ENCODE measurements at places on chromosomes 5 and 9.

DNA sequence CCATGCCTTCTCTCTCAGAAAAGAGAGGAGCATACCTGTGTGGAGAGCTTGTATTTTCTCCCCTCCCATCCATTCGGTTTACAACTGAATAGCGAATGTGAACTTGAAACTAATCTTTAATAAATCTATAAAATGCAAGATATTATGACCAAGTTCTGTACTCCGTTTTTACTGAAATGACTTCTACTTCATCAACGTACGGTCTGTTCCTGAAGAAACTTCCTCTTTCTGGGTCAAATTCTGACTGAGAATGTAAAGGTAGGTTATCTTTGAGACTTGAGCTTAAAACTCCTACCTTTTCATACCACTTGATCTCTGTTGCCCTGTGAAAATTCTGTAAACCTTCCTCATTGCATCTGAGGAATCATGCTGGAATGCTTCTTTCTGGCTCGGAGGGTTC is 4.2 kb upstream of the CTNNAL1 start:
- DNase-seq = no peak

DNA sequence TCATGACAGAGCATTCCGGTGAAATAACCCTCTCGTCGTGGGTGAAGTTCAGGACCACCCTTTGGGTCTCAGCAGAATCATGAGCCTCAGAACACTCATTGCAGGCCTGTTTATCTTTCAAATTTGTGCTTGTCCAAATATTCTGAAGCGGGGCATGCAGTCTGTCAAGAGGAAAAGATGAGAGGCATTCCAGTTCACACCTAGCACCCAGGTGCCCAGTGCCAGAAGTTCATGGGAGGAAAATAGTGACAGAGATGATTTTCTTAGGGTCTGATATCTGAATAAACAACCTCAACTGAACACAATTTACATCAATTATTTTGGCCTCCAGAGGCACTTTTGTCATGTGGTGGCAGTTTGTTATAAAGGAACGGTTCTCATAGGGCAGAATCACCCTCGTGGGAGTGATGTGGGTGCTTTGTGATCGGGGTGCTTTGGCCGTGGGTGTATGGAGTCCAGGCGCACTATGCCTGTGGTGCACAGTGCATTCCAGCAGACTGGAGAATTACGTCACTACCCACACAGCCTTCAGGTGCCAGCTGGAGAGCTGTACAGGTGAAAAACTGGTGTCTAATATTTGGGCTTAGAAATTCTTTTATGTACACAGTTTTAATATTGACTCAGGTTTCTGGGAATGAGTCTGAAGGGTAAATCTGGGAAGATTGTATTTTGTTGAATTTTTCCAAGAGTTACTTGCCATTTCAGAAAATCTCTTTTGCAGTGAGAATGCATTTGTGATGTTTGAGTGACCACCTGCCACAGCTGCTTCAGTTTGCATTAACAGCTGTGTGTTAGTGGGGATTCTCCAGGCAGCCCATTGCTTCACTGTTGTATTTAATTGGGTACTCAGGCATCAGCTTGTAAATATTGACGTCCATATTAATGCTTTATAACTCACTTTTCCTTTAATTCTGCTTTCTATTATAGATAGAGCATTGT is 289.3 kb downstream of the FANCC start:
- no peak for DNase-seq

DNA sequence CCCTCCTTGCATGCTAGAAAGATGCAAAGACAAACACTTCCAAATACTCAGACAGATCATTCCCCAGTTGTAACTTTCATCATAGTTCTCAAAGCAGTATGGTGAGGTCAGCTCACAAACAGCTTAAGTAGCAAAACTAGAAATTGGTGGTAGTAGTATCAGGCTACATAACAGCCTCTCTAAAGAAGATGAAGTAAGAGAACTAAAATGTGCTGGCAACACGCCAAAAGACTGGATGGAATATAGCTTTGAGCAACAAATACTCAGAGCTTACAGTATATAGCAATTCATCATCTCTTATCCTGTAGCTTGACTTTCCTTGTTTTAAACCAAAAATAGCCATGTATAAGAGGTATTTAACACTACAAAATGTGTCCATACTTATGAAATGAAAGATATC is 7.5 kb downstream of the PFDN1 start:
- DNase-seq = no peak

DNA sequence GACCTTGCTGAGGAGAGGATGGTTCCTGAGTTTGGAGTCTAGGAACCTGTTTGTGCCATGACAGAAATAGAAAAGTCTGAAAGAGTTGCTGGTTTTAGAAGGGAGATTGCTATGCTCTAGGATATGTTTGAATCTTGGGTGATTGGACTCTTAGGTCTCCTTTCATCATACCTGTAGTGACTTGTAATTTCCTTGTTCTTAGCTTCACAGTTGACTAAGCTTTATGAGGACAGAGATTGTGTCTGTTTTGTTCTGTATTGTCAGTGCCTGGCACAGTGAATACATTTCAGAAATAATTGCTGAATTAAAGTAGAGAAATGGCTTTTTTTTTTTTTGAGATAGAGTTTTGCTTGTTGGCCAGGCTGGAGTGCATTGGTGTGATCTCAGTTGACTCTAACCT is 31.5 kb downstream of the GAPVD1 start:
- DNase-seq = no peak

GRCh38 chr9:91934654-91935053 is 15.4 kb downstream of the ROR2 start:
- no peak for DNase-seq

GRCh38 chr5:170538096-170538465 is 34.3 kb downstream of the KCNIP1 start:
- no peak for DNase-seq

DNA sequence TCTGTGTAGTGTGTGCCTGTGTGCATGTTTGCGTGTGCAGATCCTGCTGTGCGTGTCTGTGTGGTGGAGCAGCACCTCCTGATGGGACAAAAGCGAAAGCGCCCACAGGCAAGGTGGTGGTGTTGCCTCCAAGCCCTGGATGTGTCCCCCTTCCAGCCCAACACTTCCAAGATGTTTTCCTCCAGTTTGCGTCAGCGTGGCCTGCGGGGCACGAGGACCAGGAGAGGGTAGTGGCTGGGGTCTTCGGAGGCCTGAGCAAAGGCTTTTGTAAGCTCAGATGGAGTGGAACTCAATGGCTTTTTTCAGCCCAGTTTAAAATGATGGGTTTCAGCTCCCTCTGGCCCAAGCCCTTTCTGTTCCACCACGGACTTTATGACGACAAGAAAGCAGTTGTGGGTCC is 209.5 kb downstream of the IRX2 start:
- no peak for DNase-seq

- DNase-seq = no peak
Observed at GRCh38 chr5:141680751-141681201, 1.3 kb downstream of the ARAP3 start.

GRCh38 chr9:108056805-108057386 is 567.3 kb upstream of the KLF4 start:
- no peak for DNase-seq

DNA sequence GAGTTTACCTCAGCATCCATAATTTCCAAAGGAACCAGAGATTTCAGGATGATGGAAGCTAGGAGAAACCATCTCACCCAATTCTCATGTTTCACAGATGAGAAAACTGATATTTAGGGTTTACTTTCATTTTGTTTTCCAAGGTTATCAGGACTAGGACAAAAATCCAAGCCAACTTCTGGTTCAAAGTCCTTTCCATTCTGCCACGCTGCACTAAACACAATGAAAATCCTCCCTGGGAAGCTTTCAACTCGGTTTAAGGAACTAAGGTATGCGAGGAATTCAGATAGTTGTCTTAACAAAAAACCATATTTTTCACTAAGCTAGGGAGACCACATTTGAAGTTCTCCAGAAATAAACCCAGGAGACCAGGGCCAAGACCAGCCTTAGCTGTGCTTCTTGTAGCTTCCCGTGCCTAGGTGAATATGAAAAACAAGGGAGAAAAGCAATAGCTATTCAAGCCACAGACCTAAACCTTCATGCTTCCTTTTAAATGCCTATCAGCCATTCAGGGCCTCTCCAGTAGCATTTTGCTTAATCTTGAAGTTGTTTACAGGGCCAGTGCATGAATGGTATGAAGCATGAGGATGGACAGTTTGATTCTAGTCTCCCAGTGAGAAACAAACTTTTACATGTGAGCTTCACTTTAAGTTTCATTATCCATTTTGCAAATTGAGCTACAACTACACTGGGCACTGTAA is 167.9 kb downstream of the DENND1A start:
- DNase-seq = no peak

DNA sequence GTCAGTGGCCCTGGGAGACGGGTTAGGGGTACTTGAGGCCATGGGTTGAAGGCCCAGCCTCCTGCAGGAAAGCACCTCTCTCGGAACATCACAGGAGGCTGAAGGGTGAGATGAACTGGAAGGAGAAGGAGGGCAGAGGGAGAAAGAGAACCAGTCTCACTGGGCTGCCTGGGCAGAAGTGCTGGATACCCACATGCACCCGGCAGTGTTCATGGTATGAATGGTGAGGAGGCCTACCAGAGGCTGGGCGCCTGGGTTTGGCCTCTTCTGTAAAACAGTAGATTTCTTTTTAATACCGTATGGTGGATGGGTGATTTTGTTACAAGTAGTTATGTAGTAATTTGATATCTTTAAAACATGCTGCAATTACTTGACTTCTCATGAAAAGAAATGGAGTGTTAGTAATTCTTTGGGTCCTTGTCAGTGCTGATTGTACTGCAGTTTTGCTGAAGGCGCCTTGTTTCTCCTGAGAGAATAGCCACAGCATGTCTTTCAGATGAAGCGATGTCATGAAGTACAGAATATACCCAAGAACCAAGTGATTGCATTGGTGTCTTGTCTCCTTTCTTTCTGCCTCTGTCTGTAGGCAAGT is 258.6 kb downstream of the FANCC start:
- DNase-seq = no peak
